NCI-H226 (cell line): ENCODE measurements at places on chromosomes 11 and 22.

DNA sequence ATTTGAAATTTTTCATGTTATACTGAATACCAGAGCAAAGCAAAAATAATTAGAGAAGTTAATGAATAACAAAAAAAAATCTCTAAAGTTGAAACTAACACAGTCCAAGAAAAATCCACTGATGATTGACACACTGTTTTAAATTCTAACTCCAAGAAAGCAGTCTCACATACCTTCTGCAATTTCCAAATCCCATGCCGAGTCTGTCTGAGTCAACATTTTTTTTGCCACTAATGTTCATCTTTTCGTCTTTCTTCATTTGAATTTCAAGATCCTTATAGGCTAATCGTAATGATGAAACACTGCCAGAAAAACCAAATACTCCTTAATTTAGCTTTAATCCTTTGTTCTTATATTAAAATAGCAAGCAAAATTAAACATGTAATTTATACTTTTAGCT lies 39.5 kb downstream of the ARFGAP3 start:
- DNase-seq = no peak

- DNase-seq = no peak
Observed at GRCh38 chr11:10204021-10204420, 90.0 kb downstream of the SBF2 start.

DNA sequence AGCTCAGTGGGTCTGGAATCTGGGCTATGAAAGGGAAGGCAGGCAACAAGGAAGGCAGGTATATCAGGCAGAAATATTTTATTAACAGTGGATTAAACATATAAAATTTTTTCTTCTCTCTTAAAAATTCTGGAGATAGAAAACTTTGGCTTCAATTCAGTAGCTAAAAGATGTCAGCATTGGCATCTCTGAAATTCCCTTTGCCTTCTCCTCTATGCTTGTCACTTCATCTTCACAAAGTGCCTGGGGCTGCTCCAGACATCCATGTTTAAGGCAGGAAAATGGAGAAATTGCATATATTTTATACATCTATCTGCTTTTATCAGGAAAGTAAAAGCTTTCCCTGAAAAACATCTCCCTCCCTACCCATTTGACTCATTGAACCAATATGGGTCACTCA lies 894.1 kb upstream of the API5 start:
- DNase-seq = no peak

GRCh38 chr22:41911001-41911611 lies 3.8 kb downstream of the SHISA8 start:
- no peak for DNase-seq

- DNase-seq = peak; percentile 58
Observed at GRCh38 chr22:40533712-40534378, 102.7 kb downstream of the MRTFA start.

GRCh38 chr22:19911540-19912270 lies 29.9 kb upstream of the COMT start:
- DNase-seq = no peak

GRCh38 chr11:90512846-90513245 lies 290.0 kb upstream of the CHORDC1 start:
- no peak for DNase-seq

DNA sequence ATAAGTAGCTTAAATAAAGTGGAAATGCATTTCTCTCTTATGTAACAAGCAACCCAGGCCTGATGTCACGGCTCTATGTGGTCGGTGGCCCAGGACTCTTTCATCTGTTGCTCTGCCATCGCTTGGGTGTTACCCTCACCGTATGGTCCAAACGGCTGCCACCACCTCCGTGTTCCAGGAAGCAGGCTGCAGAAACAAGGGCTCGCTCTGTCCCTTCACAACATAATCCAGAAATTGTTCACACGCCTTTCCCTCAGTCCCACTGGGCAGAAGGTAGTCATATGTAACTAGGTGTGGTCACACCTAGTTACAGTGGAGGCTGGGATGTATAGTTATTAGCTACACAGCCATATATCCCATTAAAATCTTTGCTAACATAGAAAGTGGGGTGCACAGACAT lies 421.0 kb downstream of the SOX6 start:
- DNase-seq = no peak

DNA sequence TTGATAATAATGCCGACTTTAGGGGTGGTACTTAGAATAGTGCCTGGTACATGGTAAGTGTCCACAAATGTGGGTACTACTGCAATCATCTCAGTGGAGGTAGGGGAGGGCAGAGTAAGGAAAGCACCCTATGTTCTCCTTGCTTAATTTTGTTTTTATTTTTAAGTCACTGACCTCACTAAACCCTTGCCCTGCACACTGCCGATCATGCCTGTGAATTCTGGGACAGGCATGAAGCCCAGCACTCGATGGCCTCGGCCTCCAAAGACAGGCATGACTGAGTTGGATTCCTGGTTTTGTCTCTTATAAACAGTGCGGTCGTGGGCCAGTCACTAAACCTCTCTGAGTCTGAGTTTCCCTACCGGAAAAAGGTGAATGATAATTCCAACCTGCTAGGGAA lies 6.9 kb downstream of the LGALS12 start:
- DNase-seq = no peak

DNA sequence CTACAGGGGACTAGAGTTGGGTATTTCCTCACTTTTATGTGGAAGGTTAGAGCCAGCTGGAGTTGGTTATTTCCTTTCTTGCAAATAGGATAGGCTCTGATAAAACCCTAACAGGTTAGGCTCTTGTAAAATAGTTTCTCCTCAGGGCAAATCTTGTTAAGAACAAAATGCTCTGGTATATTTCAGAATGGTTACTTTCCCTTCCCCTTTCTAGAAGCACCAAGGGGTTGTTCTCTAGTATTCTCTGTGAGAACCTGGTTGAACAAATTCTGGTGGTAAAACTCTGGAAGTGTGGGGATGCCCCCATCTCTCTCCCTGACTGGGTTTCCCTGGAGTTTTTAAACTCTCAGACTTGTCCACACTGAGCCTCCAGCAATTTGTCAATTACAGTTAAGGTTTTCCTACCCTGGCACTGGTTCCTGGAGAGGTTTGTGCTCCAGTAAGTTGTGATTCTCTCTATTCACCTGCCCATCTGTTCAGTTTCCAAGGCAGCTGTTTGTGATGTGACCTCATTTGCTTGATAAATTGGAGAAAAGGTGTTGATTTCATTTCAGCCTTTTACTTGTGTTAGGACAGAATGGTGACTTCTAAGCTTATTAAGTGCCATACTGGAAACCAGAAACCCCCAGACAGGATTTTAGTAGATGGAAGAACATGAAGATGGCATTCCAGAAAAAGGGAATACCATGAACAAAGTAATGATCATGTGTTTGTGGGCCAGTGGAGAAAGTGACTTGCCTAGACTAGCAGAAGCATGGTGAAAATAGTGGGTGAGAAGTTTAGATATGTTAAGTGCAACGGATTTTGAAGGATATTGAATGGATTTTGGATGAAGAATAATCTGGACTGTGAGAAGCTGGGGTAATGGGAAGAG lies 64.6 kb downstream of the EXT2 start:
- no peak for DNase-seq

DNA sequence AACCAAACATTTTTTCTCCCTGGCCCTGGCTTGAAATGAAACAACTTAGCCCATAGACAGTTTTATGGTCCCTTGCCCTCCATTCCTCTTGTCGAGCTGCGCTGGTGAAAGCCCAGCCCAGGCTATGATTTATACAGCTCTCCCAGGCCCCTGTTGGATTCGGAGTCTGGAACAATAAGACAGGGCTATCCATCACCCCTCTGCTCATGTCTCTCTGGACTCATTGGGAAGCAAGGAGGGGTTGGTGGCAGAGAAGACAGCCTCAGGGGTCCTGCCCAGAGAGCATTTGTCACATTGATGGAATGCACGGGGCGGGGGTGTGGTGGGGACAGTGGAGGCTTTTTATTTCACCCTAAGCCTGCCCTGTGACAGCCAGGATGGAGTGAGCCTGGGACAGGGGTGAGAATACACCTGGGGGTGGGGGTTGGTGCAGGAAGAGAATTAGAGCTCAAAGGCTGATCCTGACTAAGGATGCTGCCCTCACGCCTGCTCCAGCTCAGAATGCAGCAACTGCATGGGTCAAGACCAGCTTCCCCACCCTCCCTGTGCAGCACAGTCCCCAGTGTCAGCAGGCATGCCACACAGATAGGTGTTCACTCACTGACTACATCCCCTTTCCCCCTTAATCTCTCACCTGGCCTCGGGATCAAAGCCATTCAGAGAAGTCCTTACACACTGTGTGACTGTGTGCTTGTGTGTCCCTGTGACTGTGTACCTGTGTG lies 10.0 kb upstream of the PKNOX2 start:
- DNase-seq = no peak

DNA sequence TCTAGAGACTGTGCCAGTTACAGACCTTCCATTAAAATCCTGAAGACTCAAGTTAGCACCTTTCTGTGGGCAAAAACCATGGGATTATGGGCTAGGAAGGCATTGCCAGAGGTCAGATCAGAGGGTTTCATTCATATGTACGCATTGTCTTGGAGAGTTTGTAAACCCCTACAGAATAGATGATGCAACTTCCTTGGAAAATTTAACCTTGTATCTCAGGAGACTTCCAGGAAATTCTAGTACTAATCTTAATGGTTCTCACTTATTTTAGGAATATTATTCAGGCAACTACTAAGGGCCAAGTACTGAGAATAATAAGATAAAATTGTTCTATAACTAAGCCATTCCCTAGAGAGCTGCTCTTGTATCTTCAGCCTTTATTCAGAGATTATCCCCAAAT lies 6.9 kb downstream of the OLFML1 start:
- no peak for DNase-seq

GRCh38 chr22:30335236-30335635 lies 8.5 kb upstream of the TBC1D10A start:
- DNase-seq = no peak

- DNase-seq = no peak
Observed at GRCh38 chr11:73392108-73393010, 16.2 kb downstream of the RELT start.

DNA sequence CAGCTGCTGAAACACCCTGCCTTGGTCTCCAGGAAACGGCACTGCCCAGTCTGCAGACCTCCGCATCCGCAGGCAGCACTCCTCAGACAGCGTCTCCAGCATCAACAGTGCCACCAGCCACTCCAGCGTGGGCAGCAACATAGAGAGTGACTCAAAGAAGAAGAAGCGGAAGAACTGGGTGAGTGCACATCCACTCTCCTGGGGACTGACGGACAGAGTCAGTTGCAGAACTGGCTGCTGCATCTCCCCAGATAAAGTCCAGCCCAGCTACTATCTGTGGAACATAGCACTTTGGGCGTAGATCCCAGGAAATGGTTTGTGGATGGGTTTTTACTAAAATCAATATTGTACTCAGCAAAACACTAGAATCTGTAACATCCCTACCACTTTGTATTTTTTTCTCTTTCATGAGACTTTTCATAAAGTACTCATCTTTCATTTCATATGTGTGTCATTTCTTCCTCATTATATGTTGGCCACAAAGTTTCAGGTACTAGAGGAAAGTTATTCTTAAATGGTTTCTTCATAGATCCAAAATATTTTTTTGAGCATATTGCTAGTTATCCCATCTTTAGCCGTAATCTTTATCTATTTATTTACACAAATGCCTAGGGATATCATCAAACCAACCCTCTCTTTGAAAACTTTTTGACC lies 80.1 kb downstream of the DBX1 start:
- DNase-seq = no peak

GRCh38 chr11:95254716-95255115 lies 23.7 kb upstream of the SESN3 start:
- no peak for DNase-seq

GRCh38 chr11:106295974-106296373 lies 218.5 kb downstream of the AASDHPPT start:
- no peak for DNase-seq

- DNase-seq = no peak
Observed at GRCh38 chr11:64384981-64385944, 26.3 kb downstream of the RPS6KA4 start.

DNA sequence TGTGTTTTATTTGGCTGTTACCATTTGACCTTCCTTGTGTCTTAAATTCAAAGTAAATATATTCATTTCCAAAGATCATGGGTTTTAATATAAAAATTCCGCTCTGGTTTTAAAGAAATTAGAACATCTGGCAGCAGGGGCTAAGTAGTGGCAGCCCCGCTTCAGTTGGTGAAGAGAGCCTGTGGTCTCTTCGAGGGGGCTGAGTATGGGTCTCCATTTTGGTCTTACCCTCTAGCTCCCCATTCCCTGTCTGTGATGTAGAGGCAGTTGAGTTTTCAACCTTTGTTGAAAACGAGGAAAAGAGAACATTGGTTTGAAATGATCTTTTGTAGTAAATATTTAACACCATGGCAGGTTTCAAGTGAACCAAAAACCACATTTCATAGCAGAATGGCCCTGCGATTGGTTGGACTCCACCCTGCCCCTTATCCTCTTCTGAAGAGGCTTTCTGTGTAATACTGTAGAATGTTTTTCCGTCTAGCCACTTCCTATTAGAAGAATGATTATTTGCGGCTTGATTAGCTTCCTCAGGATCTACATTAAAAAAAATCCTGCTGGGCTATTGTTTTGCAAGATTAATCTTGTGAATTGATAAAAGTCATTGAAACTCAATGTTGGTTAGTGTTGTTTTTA lies 17.7 kb downstream of the APLP2 start:
- DNase-seq = no peak

DNA sequence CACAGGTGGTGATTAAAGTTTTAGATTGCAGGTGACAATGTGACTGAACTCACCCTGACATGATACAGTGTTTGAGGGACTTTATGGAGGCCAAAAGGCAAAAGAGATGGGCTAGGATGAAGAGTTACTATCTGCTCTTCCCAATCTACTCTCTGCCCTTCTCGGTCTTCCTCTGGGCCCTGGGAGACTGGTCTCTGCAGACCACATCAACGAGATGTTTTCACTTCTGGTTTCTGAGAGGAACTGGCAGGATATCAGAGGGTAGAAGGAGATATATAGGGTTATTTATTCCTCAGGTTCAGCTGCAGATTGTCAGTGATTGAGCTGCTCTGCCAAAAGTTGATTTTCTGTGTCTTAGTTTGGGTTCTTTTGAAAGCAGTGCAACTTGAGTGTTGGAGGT lies 32.4 kb upstream of the CD44 start:
- DNase-seq = no peak

GRCh38 chr11:114321621-114322257 lies 25.5 kb downstream of the NNMT start:
- peak; percentile 40 for DNase-seq

GRCh38 chr11:69560141-69560790 lies 78.8 kb downstream of the LINC01488 start:
- no peak for DNase-seq

GRCh38 chr11:16999116-16999515 lies 15.1 kb downstream of the PLEKHA7 start:
- no peak for DNase-seq
